ENCODE measurements at places on chromosomes 16 and 17.

GRCh38 chr16:51225878-51226277 is 74.8 kb upstream of the SALL1 start:
- no peak for DNase-seq

DNA sequence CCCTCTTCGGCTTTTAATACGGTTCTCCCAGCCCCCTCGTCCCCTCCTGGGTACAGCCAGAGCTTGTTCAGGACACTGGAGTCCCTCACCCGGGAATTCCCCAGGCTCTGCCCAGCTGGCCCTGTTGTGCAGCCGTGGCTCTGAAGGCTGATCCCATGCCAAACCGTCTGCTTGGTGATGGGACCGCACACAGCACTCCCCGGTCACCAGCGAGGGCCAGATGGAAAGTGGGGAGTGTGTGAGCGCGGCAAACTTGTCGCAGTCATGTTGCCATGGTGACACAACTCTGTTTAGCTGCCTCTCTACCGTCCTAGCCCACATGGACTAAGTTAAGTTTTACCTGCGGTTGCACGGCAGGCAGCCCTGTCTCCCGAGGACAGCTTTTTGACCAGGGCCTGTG is 107.9 kb downstream of the RAP1GAP2 start:
- DNase-seq, result no peak

GRCh38 chr16:11264155-11264832 is 4.8 kb downstream of the TNP2 start:
- DNase-seq, result no peak

DNA sequence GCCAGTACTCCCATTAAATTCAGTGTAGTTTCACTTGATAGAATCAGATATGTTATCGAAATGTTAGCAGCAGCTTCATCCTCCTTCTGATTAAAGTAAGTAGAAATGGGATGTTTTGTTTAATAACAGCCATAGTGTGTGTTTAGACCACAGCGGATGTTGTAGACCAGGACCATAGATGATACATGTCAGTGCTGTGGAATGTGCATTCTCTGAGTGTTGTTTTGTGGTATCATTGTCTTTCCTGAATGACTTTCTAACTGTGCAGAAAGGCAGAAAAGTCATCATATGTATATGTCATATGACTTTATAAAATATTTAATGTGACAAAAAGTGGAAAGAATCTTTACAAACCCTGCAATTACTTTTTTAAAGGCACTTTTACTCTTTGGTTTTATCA is 55.6 kb downstream of the CYLD start:
- DNase-seq, result no peak

GRCh38 chr16:75252049-75252864 is 833 bp upstream of the BCAR1 start:
- peak; percentile 54 for DNase-seq

- no peak for DNase-seq
These were observed 58.1 kb downstream of the WDR59 start for GRCh38 chr16:74926805-74927204.

Data from spleen (tissue), 13 donors.